Erythroblast (primary cell): ENCODE measurements at places on chromosomes 2 and 18.

- DNase-seq: no peak
Measured at GRCh38 chr2:143974262-143974661, 545.7 kb downstream of the ZEB2 start.

- DNase-seq: no peak
Measured at GRCh38 chr2:66489436-66489835, 54.5 kb downstream of the MEIS1 start.

DNA sequence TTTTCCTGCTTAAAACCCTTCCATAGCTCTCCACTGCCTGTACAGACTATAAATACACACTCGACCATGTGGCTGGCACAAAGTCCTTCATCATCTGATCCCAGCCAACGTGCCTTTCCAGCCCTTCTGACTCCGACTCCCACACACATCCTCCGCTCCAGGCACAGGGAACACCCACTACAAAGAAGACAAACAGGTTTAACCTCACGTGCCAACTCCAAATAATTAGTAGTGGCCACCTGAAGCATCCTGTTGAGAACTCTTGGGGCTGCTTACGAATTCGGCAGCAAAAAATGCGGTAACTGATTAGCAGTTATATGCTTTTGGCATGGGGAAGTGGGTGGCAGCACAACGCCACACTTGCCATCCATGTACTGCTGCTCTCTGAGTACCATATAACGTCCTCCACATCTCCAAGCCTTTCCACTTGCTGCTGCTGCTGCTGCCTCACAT lies 12.1 kb downstream of the SPIRE1 start:
- no peak for DNase-seq

DNA sequence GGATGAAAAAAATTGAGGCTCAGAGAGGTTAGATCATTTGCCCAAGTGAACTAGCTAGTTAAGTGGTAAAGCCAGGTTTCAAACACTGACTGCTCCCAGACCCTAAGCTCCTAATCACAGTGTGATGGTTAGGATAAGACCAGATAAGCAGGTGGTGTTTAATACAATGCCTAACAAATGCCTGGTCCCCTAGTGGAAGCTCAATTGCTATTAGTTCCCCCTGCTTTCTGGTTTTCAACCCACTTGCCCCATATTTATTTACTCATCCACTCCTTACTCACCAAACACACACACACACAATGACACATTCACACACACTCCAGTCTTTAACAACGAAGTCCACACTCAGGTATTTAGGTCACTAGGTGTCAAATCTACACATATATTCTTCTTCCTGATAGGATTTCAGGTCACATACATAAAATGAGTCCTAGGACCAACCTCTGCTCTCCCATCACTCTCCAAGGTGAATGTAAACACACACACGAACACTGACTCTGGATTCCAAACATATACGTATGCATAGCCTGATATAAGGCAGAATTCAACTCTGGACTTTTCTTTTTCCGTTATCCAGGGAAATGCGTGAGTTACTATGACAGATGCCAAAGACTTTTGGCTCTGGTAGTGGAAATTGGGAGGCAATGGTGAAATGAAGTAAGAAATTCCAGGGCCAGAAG lies 73.6 kb upstream of the TSPYL6 start:
- DNase-seq: peak; percentile 13

DNA sequence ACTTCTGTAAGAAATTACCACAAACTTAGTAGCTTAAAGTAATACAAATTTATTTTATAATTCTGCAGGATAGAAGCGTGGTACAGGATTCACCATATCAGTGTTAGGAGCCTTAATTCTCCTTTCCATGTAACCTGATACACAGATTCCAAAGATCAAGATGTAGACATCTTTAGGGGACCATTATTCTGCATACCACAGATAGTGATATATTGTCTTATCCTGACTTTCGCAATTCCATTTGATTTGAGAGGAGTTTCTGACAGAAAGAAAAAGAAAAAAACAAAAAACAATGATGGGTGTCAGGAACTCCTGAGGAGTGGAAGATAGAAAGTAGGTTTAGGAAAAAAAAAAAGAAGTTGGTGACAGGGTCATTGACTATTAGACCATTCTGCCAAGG lies 24.1 kb downstream of the KLHL23 start:
- no peak for DNase-seq

- no peak for DNase-seq
Measured at GRCh38 chr2:105820691-105821090, 76.0 kb downstream of the NCK2 start.

DNA sequence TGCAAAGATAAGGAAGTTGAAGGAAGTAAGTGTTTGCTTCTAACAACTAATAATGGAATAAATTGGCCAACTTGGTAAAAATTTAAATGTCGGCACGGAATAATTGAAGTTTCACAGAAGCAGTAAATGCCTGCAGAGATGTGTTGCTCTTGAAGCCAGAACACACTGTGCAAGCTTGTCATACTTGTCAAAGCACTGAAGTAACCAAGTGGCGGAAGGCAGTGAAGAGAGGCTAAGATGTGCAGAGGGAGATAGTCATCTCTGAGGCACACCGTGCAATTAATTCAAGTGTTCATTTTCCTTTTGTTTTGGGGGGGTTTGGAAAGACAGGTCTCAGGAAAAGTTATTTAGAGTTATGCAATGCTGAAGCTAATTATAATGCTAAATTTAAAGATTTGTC lies 5.2 kb downstream of the DCDC2C start:
- no peak for DNase-seq

GRCh38 chr2:61993422-61994024 lies 88.0 kb downstream of the COMMD1 start:
- DNase-seq: peak; percentile 65

DNA sequence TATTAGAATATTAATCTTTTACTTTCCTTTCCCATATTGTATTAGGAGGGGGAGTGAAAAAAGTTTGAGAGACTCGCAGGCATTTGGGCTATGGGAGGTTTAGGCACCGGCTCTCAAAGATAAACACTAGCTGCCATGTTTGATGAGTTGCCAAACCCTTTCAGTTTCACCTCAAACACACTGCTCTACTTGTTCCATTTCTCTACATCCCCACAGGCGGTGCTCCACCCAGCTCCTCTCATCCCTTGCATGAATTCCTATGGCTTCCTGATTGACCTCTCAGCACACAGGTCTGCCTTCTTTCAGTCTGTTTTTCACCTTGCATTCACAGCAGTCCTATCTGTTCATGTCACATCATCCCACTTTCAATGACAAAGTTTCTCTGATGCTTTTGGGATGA lies 65.7 kb downstream of the MEP1B start:
- no peak for DNase-seq

- DNase-seq: no peak
Measured at GRCh38 chr2:160271171-160272086, 71.4 kb upstream of the ITGB6 start.

DNA sequence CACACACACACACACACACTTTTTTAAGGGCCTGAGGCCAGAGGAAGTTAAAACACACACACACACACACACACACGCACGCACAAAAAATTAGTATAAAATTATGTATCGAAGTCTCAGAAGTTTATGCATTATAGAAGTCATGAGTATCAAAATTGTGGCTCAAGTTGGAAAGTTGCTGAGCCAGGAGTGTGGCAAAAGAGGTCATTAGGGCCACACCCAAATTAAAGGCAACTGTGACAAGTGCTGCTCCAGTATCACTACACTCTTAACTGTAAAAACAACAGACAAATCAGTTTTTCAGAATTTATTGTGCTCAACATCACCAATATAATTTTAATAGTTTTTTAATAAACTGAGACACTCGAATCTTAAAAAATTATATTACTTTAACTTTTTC lies 36.9 kb downstream of the YWHAQ start:
- DNase-seq: peak; percentile 60

DNA sequence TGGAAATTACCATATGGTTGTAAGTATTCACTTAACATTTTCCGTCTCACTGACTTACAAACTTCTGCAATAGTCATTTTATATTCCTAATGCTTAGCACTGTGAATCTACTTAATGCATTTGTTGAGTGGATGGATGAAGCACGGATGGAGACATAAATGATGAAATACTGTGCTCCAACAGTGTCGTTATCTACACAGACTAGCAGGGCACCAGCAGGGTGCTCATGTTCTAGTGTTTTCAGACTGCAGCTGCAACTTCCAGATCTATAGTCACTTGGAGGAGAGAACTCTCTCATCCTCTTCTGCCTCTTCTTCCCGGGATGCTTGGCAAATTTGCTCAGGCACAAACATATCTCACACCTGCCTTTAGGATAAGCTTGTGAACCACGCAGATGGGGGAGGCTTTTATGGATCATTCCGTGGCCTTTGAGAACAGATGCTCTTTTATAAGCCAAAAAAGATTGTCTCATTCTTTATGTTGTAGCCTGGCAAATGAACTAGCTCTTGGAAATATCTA lies 797.7 kb downstream of the MBD2 start:
- no peak for DNase-seq

- DNase-seq: no peak
Measured at GRCh38 chr2:104406261-104406726, 447.6 kb upstream of the POU3F3 start.

DNA sequence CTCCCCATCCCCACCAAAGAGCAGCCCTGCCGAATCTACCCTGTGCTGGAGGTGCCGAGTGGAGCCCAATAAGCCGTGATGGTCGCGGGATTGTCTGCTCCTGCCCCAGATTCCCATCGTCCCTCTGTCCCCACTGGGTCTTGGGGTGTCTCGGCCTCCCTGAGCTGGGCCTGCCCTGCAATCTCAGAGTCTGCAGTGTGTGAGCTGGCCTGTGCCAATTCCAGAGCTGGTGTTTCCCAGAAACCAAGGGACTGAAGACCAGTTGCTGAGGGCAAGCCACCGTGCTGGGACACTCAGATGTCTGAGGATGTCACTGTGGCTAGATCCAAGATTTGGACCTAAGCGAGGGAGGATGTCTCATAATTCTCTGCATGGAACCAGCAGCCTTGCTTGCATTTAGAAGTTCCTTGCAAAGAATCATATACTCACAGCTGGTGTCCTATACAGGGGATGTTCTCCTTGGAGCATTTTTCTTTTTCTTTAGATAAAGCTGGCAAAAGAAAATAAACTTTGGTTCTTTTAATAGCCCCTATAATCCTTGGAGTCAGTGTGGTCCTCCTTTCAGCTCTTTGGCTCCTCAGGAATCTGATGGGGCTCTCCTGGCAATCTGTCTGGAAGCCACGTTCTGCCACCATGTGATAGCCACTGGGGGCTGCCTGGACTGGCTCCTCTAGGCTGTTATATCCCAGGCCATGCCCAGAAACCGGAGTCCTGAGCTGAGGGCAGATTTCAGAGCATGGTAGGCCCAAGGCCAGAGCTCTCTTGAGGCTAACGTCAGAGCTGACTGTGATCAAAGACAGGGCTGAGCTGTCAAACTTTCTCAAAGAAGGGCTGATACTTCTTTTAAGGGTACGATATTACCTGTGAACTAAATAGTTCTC lies 140.1 kb upstream of the HAAO start:
- DNase-seq: no peak

GRCh38 chr2:178473373-178473772 lies 5.0 kb downstream of the FKBP7 start:
- peak; percentile 64 for DNase-seq

DNA sequence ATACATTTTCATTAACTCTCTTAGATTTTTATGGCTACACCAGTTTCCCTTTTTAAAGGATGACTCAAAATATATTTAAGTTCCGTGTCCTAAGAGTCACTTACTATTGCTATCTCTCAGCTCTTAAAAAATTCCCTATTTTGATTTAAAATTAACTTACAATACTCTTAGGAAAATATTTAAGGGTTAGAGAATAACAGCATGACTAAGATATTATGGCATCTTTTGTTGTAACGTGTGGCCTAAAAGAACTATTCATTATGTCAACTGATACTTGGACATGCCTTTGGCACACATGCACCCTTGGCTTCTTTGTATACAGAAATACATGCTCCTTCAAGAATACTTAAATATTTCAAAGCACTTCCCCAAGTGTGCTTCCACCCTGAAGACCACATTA lies 42.3 kb downstream of the SCN3A start:
- DNase-seq: no peak

GRCh38 chr2:128603411-128603924 lies 284.8 kb upstream of the HS6ST1 start:
- no peak for DNase-seq

DNA sequence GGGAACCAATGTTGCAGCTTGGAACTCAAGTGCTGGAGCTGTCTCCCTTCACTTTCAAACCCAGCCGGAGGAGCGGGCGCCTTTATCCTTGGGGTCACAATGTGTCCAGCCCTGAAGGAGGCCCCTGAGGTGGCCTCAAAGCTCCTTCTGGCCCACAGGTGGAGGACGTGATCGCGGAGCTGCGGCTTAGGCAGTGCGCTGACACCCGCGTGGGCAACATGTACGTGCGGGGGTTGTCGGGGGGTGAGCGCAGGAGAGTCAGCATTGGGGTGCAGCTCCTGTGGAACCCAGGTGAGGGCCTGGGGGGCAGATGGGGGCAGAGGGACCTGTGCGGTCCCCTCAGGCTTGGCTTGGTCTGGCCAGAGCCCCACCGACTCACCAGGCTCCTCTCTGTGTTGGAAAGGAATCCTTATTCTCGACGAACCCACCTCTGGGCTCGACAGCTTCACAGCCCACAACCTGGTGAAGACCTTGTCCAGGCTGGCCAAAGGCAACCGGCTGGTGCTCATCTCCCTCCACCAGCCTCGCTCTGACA lies 13.5 kb downstream of the ABCG8 start:
- DNase-seq: no peak

DNA sequence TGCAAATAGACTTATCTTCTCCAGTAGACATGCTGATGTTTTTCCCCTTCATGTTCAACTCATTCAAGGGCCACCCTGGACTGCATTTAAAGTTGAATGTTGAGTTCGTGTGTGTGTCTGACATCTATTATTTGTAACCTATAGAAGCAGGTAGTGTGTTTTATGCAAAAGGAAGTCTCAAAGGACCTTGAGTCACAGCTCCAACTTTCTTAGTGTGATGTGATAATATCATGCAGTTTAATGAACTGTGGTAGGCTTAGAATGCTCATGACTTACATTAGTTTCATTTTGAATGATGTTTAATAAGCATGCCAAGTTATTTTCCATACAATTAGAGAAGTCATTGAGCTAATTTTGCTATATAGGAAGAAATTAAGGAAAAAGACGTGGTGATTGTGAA lies 67.9 kb downstream of the CERS6 start:
- DNase-seq: no peak
